Kidney (tissue), 22 donors: ENCODE measurements at places on chromosomes 6 and 20. TPM values are rescaled to one million over a fixed set of nuclear protein-coding genes. Genes with fewer than 3 reads are reported as not detected.

CYB5R4 gene
- 8.0 TPM for polyA plus RNA-seq

MCCD1 gene
- polyA plus RNA-seq = 325 TPM

CDSN gene
- not detected for polyA plus RNA-seq

GRCh38 chr6:96234444-96234843, 218.7 kb downstream of the FUT9 start:
- no peak for DNase-seq
- H3K36me3 ChIP-seq = no peaks in the 10 kb centered on the region
- no peak overlapping the region for H3K27ac ChIP-seq

GRCh38 chr6:2917065-2917464, 14.0 kb upstream of the SERPINB9 start:
- H3K36me3 ChIP-seq = no peaks in the 10 kb centered on the region
- no peak overlapping the region for H3K4me3 ChIP-seq
- no peaks in the 10 kb centered on the region for H3K27me3 ChIP-seq

DNA sequence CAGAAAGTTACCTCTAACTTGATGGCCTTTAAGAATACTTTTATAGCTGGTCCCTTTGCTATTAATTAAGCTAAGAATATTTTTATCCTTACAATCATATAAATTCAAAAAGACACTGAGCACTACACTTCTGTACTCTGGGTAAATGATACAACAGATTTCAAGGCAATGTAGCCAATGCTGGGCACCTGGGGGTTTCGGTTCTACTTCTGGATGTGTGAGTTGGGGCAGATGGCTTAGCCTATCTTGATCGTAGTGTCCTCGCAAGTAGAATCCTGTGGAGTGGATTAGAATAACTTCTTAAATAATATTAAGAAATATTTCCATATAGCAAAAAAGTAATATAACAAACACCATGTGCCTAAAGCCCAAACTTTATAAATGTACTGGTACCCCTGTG, 96.9 kb upstream of the NT5E start:
- no peaks in the 10 kb centered on the region for H3K27me3 ChIP-seq
- no peak overlapping the region for H3K4me3 ChIP-seq
- no peaks in the 10 kb centered on the region for H3K36me3 ChIP-seq
- H3K27ac ChIP-seq = no peak overlapping the region
- no peak for DNase-seq

DNA sequence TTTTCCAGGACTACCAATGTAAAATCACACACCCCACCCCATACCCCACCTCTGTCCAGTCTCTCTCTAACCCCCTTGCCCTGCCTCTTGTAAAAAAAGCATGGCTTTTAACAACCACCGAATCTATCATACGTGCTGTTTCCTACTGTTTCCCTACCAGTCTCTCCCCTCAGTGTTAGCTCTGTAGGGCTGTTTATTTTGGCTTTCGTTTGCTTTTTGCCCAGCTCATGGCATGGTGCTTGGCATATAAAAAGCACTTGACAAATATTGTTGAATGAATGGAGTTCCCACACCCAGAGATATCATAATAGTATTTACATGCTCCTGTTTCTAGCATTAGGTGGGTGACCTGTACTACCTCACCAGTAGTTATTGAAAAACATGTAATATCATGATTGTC, 148.2 kb downstream of the OPRM1 start:
- no peak for DNase-seq
- H3K27me3 ChIP-seq = no peaks in the 10 kb centered on the region
- H3K27ac ChIP-seq = no peak overlapping the region

DNA sequence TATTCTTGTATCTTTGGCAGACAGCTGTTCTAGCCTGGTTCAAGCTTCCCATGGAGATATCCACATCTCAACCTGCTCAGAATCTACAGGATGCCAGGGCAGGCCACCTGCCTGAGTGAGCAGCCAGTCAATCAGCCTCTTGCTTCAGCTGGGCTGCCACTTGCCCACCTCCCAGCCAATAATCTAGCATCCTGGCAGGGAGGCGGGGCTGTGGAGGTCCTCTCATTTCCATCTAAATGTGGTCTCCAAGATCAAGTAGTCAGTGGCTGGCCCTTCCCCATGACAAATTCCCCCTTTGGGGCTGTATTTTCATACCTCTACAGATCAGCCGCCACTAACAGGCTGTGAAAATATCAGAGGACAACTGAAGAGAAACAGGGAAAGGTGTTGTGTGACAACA, 33.0 kb upstream of the SPDEF start:
- H3K36me3 ChIP-seq = peaks cover 6% of the 10 kb centered on the region
- no peaks in the 10 kb centered on the region for H3K4me1 ChIP-seq
- no peaks in the 10 kb centered on the region for H3K27me3 ChIP-seq
- H3K4me3 ChIP-seq = no peak overlapping the region

DNA sequence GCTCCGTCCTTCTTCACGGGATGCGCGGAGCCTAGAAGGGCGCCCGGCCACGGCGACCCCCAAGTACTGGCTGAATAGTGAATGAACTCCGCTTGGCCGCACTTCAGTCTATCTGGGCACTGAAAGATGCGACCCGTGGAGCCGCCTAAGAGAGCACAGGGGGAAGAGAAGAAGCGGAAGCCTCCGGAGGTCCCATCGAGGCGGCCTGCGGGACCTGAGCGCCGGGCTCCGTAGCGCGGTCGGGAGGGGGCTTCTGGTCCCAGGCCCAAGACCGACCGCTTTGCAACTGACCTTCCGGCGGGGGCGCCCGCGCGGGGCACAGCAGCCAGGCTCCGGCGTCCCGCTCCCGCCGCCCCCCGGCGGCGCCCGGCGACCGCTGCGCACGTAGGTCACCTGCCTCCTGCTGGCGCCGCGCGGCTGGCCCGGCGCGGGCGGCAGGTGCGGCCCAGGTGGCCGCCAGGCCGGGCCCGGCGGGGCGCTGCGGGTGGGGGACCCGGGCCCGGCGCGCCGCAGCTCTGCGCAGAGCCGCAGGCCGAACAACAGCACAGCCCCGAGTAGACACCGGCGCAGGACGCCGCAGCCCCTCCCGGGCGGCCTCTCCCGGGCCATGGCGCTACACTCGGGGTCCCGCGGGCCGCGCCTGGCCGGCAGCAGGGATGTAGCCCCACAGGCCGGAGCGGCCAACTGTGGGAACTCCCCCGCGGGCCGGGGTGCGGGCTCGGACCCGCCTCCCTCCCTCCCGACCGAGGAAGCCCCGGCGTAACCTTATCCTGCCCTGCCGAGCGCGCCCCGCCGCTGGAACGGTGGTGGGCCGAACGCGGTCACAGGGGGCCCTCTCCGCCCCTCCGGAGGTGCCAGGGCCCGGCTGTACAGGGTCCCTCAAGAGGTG, at the start of gene METTL24:
TSS of gene METTL24 (minus strand) at position 686 of the 889 bp plus-strand sequence. CDS start at position 609, 77 bp downstream.
- no peaks in the 10 kb centered on the region for H3K27me3 ChIP-seq
- peak; percentile 79 for DNase-seq
- peak within 1 kb of the TSS; percentile 78 for H3K4me3 ChIP-seq
- no peaks in the 10 kb centered on the region for H3K36me3 ChIP-seq
- H3K27ac ChIP-seq = peak within 1 kb of the TSS; percentile 78
- peaks cover 21% of the 10 kb centered on the region for H3K4me1 ChIP-seq

DNA sequence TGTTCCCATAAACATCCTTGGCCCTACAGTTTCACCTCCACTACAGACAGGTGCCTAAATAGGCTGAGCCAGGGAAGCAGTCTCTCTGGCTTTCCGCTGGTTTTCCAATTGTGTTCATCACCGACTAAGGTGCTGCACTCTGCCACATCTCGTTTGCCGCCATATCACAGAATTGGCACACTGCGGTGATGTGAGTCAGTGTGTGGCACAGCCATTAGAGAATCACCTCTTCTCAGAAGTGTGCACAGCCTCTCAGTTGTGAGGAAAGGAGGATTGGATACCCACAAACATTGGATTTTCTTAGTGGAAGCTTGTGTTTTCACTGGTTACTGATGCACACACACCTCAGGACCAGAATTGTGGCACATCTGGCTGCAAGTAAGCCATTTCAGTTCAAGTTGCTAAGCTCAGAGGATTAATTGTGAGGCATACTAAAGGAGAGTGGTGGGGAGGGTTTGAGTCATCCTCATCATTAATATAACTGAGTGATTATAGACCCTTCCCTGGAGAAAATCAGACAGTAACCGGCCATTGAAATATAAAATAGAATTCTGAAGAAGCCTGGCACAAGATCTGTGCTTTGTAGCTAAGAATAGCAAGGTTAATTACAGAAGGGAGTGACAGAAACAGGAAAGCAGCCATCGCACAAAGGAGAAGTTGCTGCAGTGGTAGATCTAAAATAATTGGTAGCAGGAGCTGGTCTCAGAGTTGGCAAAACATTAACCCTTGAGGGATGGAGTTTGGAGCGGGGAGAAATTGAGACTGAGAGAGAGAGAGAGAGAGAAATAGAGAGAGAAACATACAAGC, 506.9 kb downstream of the LMBRD1 start:
- H3K27ac ChIP-seq = no peak overlapping the region
- H3K27me3 ChIP-seq = no peaks in the 10 kb centered on the region
- no peaks in the 10 kb centered on the region for H3K4me1 ChIP-seq
- no peak overlapping the region for H3K4me3 ChIP-seq
- no peak for DNase-seq
- H3K36me3 ChIP-seq = no peaks in the 10 kb centered on the region

DNA sequence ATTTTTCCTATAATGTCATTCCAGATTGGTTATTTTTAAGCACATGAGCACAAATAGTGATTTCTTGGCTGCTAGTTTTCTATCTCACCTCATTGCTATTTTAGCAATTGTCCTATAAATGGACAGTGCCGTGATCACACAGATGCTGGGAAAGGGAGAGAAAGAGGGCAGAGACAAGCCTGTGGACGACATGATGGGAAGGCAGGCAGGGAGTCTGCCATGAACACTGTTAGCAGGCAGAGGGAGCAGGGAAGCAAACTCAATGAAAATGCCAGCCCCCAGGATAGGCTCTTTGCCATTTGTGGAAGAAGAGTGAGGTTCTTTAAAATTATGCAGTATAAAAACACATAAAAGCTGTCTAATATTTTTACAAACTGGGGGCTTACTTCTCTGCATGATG, 96.8 kb downstream of the ADTRP start:
- DNase-seq = no peak
- H3K36me3 ChIP-seq = no peaks in the 10 kb centered on the region
- H3K4me1 ChIP-seq = no peaks in the 10 kb centered on the region
- H3K4me3 ChIP-seq = no peak overlapping the region
- no peaks in the 10 kb centered on the region for H3K27me3 ChIP-seq
